ENCODE measurements at places on chromosomes 2 and 18.

DNA sequence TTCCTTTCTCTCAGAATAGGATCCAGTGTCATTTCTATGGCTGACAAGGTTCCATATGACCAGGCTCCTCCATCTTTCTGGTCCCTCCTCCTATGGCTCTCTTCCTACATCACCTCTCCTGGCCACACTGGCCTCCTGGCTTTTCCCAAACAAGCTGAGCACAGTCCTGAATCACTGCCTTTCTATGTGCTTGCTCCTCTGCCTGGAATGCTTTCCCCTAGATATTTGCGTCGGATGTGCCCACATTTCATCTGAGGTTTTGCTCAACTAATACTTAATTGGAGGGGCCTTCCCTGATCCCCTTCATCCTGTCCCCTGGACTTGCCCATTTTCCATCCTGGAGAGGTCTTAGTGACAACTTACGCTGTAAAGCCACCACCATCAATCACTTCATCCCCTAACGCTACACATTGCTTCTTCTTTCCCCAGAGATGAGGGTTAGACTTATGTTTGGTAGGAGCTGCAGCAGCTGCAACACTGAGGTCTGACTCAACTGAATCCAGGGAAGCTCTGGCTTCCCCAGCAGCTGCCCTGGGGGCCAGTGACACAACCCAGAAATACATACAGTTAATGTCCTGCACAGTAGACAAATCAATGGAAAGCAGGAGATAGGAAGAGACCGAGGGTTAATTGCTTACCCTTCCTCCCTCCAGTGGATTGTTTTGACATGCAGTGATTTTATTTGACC is 42.9 kb downstream of the QPCT start:
- no peak for DNase-seq

- DNase-seq, result no peak
Measured at GRCh38 chr2:180676520-180677025, 303.8 kb upstream of the UBE2E3 start.

- no peak for DNase-seq
Measured at GRCh38 chr18:61466736-61467135, 133.5 kb downstream of the CDH20 start.

DNA sequence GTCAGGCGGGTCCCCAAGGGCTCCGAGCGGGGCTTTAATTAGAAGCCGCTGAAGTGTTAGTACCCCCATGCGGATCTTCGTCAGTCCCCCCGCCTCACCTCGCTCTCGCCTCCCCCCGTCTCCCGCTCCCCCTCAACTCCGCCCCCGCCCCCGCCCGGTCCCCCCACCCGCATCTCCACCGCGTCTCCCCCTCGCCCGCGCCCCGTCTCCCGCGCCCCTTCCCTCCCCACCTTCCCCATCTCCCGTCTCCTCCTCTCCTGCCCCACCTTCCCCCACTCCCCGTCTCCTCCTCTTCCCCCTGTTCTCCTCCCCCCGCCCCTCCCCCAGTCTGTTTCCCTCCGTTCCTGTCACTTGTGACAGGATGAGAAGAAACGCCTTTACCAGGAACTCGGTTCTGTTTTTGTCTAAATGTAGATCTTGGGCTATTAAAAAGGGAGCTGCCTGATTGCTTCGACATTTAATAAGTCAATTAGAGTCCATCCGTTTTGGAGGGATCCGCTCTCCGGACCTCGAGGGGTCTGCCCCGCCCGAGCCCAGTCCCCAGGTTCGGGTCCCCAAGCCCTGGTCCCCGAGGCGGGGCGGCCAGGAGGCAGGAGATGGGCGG is 969 bp upstream of the ALKAL2 start:
- no peak for DNase-seq

DNA sequence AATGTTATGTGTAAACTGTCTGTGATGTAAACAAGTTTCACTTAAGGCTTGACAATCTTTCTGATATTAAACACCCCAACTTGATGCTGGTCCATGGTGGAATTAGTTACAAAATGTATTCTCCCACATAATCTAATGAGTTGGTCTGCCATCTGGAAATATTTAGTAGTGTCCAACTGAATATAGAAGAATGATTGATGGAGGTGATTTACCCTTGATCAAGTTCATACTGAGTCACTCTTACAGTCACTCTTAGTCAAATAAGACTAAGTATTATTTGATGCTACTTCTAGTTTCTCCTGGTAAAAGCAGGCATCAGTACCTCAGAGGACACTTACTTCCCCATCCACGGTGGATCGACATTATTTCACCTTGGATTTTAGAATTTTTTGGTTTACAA is 198.1 kb downstream of the SATB2 start:
- DNase-seq, result no peak

GRCh38 chr2:112048887-112049286 is 6.2 kb upstream of the TMEM87B start:
- no peak for DNase-seq

GRCh38 chr2:103361712-103362111 is 599.9 kb downstream of the TMEM182 start:
- no peak for DNase-seq

- peak; percentile 76 for DNase-seq
Measured at GRCh38 chr18:58362027-58362575, 266.8 kb downstream of the ALPK2 start.

DNA sequence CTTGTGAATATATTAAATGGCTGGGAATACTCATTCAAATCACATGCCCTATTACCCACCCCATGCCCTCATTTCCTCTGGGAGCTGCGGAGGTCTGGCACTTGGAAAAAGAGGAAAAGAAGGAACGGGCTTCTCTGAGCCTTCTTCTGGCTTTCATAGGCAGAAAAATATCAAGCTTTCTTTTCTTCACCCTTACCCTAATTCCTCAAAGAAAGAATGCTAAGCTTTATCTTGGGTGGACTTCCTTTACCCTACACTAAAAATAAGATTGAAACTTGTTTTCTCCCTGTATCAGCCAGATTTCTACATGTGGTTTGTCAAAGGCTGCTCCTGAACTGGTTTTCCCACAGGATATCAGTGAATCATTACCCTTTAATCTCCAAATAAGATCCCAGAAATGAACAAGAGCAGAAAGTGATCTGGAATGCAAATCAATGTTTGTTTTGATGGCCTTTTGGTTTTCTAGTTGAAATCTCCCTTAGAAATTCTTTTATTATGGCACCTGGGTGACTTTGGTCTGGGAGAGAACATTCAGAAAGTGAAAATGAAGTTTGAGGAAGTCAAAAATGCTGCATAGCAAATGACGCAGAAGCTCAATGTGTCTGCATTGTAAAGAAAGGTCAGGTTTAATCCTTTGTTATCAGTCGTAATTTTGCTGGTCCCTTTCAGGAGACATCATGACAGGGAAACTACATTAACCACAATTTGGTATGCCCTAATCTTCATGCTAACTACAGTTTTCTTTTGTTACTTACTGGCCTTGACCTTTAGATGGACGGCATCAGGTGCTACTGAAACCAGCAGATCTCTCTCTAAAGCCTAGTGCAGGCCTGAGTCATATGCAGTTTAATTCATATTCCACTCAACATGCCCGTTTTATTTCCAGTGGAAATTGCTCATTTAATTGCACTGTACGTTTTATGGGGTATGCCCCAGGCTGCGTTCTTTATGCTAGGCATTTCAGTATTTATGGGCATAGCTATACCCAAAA is 46.6 kb upstream of the HNRNPA3 start:
- DNase-seq, result no peak

DNA sequence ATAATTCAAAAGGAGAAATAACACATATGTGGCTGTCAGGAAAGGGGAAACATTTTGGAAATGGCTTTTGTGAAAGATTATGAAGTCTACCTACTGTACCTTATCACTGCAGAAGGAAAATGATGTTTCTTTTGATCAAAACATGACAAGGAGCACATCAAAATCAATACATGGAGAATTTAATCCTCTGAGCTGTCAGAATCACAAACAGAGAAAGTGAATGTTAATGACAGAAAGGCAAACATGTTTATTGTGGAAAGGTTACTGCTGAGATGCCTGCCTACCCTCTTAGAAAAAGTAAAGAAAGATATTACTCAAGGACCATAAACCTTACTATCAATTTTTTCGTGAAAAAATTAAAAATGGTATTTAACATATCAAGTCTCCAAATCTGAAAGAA is 794.5 kb upstream of the GYPC start:
- no peak for DNase-seq

- no peak for DNase-seq
Measured at GRCh38 chr18:49177812-49178211, 227.0 kb upstream of the SMAD7 start.

- DNase-seq, result no peak
Measured at GRCh38 chr2:18845854-18846445, 256.6 kb upstream of the NT5C1B start.

Measured in kidney epithelial cell (primary cell).